ENCODE measurements at places on chromosomes 3 and 15. TPM values are rescaled to one million over a fixed set of nuclear protein-coding genes. Genes with fewer than 3 reads are reported as not detected.

Gene GABPB1
- polyA plus RNA-seq = 16.9 TPM

Gene HHLA2
- polyA plus RNA-seq = 121 TPM

Gene BFSP2
- not detected for polyA plus RNA-seq

Gene THUMPD3
- polyA plus RNA-seq = 40.6 TPM

- peaks cover 5% of the 10 kb centered on the region for H3K36me3 ChIP-seq
- DNase-seq = no peak
- no peak overlapping the region for H3K27ac ChIP-seq
- no peaks in the 10 kb centered on the region for H3K4me1 ChIP-seq
Observed at GRCh38 chr3:152377184-152377570, 108.4 kb downstream of the MBNL1 start.

DNA sequence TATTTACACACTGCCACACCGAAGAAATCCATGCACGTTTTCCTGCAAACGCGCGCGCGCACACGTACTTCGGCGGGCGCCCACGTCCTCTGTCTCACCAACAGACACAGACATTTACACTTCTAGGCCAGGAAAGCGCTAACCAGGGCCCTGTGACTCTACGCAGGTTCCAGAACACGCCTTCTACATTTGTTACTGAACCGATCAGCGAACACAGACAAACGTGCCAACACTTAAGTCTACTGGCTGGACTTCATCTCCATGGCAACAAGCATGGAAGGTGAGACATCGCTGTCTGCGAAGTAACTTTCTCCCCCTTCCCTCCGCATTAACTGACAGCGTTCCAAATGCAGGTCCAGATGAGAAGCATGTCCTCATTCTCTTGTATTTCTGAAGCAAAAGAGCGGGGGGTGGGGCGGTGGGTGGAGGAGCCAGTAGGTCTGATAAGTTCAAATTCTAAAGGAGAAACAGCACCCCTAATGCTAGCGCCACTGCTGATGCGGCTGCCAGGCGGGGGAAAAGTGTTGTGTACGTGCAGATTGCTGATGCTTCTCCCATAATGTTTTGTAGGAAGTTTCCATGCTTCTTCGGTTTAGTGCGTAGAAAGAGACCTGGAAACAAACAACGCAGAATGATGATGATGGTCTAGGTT lies at the start of gene CTXN2:
Gene CTXN2 (plus strand): TSS at position 92 of the 652 bp plus-strand sequence. CDS start 9,636 bp downstream, outside the sequence.
- no peaks in the 10 kb centered on the region for H3K36me3 ChIP-seq
- peaks cover 12% of the 10 kb centered on the region for H3K27me3 ChIP-seq
- DNase-seq = peak; percentile 18
- H3K27ac ChIP-seq = peak within 1 kb of the TSS; percentile 20

GRCh38 chr3:51813539-51813938 lies 34.5 kb upstream of the IQCF6 start:
- DNase-seq = no peak
- no peaks in the 10 kb centered on the region for H3K36me3 ChIP-seq
- H3K27me3 ChIP-seq = peaks cover 2% of the 10 kb centered on the region
- no peaks in the 10 kb centered on the region for H3K4me1 ChIP-seq
- no peak overlapping the region for H3K27ac ChIP-seq

GRCh38 chr3:113947372-113948014 lies at the start of gene ZDHHC23:
ZDHHC23 (plus strand) TSS chr3:113948013; CDS start chr3:113948803, 790 bp downstream.
- peak; percentile 89 for DNase-seq
- no peaks in the 10 kb centered on the region for H3K36me3 ChIP-seq
- peaks cover 5% of the 10 kb centered on the region for H3K4me1 ChIP-seq
- peak within 1 kb of the TSS; percentile 63 for H3K27ac ChIP-seq
- H3K4me3 ChIP-seq = peak within 1 kb of the TSS; percentile 75
- peaks cover 4% of the 10 kb centered on the region for H3K27me3 ChIP-seq

- H3K27ac ChIP-seq = no peak overlapping the region
- H3K36me3 ChIP-seq = no peaks in the 10 kb centered on the region
- H3K4me3 ChIP-seq = no peak overlapping the region
- H3K27me3 ChIP-seq = no peaks in the 10 kb centered on the region
Observed at GRCh38 chr3:4571690-4572334, 78.7 kb downstream of the ITPR1 start.

DNA sequence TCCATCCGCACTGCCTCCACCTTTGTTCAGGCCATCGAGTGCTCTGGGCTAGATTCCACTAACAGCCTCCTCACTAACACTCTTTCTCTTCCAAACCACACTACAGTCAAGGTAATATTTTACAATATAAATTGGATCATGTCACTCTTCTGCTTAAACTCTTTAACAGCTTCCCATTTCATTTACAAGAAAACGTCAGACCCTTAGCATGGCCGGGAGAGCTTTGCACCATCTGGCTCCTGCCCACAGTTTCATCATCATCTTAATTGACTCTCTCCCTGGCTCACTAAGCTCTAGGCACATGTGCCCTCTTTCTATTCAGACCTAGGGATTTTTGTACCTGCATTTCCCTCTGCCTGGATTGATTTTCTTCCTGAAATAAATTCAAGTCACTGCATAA lies 354.7 kb downstream of the FGF12 start:
- no peaks in the 10 kb centered on the region for H3K27me3 ChIP-seq
- no peaks in the 10 kb centered on the region for H3K4me1 ChIP-seq
- DNase-seq = no peak
- H3K4me3 ChIP-seq = no peak overlapping the region
- H3K36me3 ChIP-seq = no peaks in the 10 kb centered on the region
- no peak overlapping the region for H3K27ac ChIP-seq

GRCh38 chr3:37025561-37026335 lies 32.4 kb downstream of the MLH1 start:
- H3K27me3 ChIP-seq = no peaks in the 10 kb centered on the region
- H3K27ac ChIP-seq = no peak overlapping the region
- no peak overlapping the region for H3K4me3 ChIP-seq
- H3K4me1 ChIP-seq = no peaks in the 10 kb centered on the region

GRCh38 chr15:100980410-100981046 lies 61.4 kb downstream of the LRRK1 start:
- H3K4me1 ChIP-seq = peaks cover 3% of the 10 kb centered on the region
- no peak overlapping the region for H3K27ac ChIP-seq
- H3K36me3 ChIP-seq = no peaks in the 10 kb centered on the region

- H3K4me3 ChIP-seq = no peak overlapping the region
- H3K27ac ChIP-seq = no peak overlapping the region
- no peaks in the 10 kb centered on the region for H3K36me3 ChIP-seq
- no peaks in the 10 kb centered on the region for H3K4me1 ChIP-seq
- DNase-seq = no peak
- no peaks in the 10 kb centered on the region for H3K27me3 ChIP-seq
Observed at GRCh38 chr3:29936054-29936453, 655.2 kb downstream of the RBMS3 start.

DNA sequence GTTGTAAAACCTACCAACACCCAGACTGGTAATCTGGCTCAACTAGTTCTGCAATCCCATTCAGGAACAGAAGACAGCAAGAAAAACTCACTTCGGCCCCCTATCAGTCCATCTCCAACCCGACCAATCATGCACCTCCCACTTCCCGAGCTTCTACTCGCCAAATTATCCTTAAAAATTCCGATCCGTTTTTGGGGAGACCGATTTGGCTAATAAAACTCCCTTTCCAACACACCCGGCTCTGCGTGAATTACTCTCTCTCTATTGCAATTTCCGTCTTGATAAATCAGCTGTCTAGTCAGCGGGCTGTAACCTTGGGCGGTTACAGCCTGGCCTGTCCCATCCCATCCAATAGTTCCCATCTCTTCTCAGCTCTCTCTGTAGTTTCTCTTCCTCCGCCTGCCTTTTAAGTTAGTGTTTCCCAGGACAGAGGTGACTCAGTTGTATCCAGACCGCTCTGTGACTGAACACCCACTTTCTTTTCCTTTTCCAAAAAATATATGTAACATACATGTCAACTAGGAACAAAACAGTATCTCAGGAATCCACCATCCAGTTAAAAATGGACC lies 780 bp upstream of the ACAD9 start:
- H3K27ac ChIP-seq = peak overlapping the region; percentile 96
- H3K27me3 ChIP-seq = no peaks in the 10 kb centered on the region
- peaks cover 4% of the 10 kb centered on the region for H3K36me3 ChIP-seq
- peak overlapping the region; percentile 96 for H3K4me3 ChIP-seq
- peak; percentile 19 for DNase-seq
- H3K4me1 ChIP-seq = peaks cover 20% of the 10 kb centered on the region

GRCh38 chr3:100776746-100777145 lies 67.5 kb downstream of the TFG start:
- no peaks in the 10 kb centered on the region for H3K27me3 ChIP-seq
- H3K27ac ChIP-seq = no peak overlapping the region
- no peak overlapping the region for H3K4me3 ChIP-seq
- H3K36me3 ChIP-seq = peaks cover 8% of the 10 kb centered on the region
- no peaks in the 10 kb centered on the region for H3K4me1 ChIP-seq

GRCh38 chr3:27380433-27381357 lies 11.5 kb upstream of the NEK10 start:
- H3K36me3 ChIP-seq = peaks cover 16% of the 10 kb centered on the region
- no peak overlapping the region for H3K4me3 ChIP-seq
- no peaks in the 10 kb centered on the region for H3K4me1 ChIP-seq
- no peaks in the 10 kb centered on the region for H3K27me3 ChIP-seq
- DNase-seq = no peak

GRCh38 chr3:170889630-170890029 lies 18.8 kb downstream of the EIF5A2 start:
- no peaks in the 10 kb centered on the region for H3K4me1 ChIP-seq
- H3K27ac ChIP-seq = no peak overlapping the region
- DNase-seq = no peak
- H3K36me3 ChIP-seq = no peaks in the 10 kb centered on the region

GRCh38 chr3:144129536-144130214 lies 158.1 kb downstream of the DIPK2A start:
- no peak for DNase-seq
- no peak overlapping the region for H3K4me3 ChIP-seq
- H3K27ac ChIP-seq = no peak overlapping the region

DNA sequence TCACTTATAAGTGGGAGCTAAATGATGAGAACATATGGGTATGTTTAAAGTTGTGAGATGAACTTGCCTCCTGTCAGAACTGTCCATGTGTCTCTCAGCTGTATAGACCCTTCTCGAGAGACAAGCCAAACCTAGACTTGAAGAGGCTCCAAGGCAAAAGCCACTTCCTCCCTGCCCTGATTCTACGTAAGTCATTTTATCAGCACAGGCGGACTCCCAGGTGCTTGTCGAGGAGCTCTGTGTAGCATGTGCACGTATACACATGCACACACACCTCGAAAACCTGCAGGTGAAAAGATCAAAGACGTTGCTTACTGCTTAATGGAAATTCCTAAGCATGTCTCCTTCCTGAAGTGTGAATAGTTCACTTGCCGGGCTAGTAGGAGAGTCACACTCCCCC lies 5.6 kb upstream of the CLEC3B start:
- H3K4me1 ChIP-seq = peaks cover 3% of the 10 kb centered on the region
- no peak overlapping the region for H3K27ac ChIP-seq
- H3K36me3 ChIP-seq = peaks cover 5% of the 10 kb centered on the region
- DNase-seq = no peak
- no peak overlapping the region for H3K4me3 ChIP-seq

DNA sequence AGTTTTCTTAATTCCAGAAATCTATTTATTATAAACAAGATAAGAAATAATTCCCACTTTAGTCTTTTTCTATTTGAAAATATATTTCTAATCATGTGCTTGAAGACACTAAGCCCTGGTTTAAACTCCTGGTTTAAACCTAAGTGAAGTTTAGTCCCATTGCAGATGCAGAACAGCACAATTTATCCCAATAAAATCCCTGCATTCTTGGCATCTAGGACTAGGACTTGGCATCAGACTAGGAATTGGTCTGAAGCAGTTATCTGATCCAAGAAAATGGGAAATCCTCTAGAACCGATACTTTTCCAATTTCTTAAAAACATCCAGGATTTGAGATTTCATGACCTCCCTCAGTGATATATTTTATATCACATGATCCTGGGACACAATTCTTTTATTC lies 168.8 kb upstream of the VEPH1 start:
- no peak overlapping the region for H3K4me3 ChIP-seq
- no peaks in the 10 kb centered on the region for H3K4me1 ChIP-seq
- H3K27me3 ChIP-seq = no peaks in the 10 kb centered on the region

GRCh38 chr3:63351159-63352007 lies 73.3 kb downstream of the SYNPR start:
- no peaks in the 10 kb centered on the region for H3K27me3 ChIP-seq
- no peak overlapping the region for H3K27ac ChIP-seq
- H3K36me3 ChIP-seq = no peaks in the 10 kb centered on the region
- peak; percentile 56 for DNase-seq

DNA sequence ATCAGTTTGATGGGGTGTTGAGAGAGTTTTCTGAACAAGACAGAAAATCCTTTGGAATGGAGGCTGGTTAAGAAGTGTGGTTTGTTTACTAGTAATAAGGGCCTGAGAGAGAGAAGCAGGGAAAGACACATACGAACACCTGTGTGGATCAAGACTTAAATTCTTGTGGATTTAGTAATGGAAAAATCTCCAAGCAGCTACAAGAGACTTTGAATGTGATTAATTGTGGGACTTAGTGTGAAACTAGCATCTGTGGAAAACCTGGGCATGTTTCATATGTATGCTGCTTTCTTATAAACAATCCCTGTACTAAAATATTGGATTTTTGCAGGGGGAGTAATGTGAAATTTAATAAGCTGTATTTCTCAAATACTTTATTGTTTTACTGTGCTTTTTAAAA lies 399.1 kb downstream of the SI start:
- H3K27me3 ChIP-seq = no peaks in the 10 kb centered on the region
- no peak overlapping the region for H3K4me3 ChIP-seq
- H3K36me3 ChIP-seq = no peaks in the 10 kb centered on the region
- H3K27ac ChIP-seq = no peak overlapping the region

DNA sequence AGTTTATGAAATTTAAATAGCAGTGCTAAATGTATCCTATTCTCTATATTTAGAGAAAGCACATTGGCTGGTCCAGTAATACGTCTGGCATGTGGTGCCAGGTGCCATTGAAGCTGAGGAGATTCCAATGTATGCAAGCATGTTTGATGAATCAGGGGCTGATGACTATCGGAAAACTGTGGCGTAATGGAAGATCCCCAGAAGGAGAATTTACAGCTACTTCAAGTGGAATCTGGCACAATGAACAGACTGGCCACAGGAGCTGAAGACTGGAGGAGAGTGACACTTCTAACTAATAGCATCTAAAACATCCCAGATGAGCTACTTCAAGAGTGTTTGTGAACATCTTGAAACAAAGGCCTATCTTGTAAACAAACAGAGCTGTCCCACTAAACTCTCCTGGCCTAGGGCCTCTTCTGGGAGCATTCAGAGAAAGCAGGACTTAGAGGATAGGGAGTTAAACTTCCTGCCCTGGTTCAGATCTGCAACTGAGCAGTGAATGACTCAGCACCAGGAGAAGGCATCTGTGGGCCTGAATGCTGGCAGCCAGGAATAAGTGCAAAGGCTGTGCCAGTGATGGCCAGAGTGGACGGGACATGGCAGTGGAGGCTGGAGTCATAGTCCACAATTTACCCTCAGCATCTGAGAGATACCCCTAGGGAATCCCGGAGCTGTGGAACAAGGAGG lies 15.2 kb upstream of the ACTC1 start:
- no peaks in the 10 kb centered on the region for H3K4me1 ChIP-seq
- H3K27me3 ChIP-seq = no peaks in the 10 kb centered on the region
- no peak overlapping the region for H3K4me3 ChIP-seq
- no peaks in the 10 kb centered on the region for H3K36me3 ChIP-seq
- no peak for DNase-seq

DNA sequence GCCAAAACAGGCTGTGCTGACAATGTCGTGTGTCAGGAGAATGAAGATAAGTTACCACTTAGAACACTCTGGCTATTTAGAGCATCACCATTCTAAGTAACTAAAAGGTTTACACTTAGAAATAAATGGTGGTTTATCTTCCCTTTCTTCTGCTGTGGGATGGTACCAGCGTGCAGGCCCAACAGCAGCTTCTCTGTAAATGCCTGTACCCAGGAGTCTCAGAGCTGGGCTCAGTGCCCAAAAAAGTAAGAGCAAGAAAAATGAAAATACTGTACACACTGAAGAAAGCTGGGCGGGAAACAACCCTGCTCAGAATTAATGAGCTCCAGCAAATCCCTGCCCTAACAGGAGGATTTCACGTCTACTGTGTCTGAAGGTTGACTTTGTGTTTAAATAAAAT lies 206.5 kb downstream of the MFSD1 start:
- no peaks in the 10 kb centered on the region for H3K27me3 ChIP-seq
- no peaks in the 10 kb centered on the region for H3K36me3 ChIP-seq
- no peaks in the 10 kb centered on the region for H3K4me1 ChIP-seq
- no peak overlapping the region for H3K27ac ChIP-seq
- H3K4me3 ChIP-seq = no peak overlapping the region

Data from large intestine (tissue), 12 donors.